ENCODE measurements at places on chromosomes 7 and 10.

DNA sequence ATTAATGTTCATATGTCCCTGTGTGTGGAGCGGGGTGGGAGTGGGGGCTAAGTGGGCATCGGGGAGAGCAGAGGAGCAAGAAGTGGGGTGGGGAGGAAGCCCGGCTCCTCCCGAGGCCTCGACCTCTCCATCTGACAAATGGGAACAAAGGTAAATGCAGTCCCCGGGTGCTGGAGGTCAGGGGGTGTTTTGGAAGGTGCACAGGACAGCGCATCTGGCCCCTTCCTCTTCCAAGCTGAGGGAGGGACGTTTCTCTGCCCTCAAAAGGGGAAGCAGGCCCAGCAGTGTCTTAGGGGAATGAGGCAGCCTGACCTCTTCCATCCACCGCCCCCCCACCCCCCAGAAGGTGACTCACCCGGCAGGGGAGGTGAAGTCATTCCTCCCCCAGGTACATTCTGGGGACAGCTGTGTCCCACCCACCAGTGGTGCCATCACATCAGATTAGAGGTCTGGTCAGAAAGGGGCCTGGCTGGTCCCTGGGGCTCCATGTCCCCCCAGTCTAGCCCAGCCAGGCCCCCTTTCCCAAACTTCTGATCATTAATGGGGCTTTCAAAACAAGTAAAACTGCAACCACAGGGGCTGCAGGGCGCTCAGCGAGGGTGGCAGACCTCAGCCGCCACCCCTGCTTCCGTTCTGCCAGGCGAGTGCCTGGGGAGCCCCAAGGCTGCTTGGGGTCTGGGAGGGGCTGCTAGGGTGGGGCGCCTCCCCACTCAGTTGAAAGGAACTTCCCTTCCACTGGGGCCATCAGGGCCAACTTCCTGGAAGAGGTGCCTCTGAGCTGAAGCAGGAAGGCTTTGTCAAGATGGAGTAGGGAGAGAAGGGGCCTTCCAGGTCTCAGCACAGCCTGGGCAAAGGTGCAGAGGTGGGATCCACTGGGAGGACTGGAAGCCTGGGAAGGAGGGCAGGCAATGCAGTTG lies 10.8 kb downstream of the LFNG start:
- no peak for DNase-seq

DNA sequence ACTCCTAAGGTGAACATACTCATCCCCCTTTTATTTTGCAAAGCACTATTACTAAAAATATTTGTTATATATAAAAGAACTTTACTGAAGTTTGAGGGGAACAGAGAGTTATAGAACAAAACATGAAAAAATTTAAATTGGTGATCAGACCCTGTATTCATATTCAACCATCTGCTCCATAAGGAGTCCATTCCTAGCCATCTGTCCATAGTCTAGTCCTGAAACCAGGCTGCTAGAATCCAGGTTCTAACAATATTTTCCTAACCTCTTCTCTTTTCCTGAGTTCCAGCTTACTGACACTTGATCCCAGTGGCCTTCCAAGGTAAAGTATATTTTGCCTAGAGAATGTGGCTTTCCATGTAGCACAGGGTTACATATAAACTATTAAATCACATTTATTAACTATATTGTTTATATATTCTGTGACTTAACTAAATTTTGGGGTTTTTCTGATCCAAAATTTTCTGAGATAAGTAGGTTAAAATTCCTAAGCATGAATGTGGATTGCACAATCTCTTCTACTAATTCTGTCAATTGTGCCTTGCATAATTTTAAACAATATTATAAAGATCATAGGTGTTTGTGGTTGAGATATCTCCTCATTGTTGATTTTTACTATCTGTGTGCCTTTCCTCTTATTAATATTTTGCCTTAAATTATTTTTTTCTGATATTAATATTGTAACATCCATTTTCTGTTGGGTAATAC lies 137.6 kb upstream of the MAGI2 start:
- no peak for DNase-seq

DNA sequence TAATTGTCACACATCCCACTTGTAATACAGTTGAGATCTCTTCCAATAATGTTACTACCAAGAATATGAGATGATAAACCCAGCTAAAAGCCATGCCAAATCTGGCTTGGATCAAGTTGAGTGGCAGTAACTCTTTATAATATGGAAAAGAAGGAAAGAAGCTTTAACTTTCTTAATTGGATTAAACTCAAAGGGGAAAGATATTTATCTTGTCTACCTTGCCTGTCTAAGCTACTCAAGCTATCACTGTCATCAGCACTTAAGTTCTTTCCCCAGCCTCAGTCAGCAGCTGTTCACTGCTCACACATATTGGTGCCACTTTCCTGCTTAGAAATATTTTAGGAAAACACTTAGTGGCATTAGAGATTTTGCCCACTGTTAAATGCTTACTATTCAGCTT lies 350.7 kb downstream of the IPMK start:
- no peak for DNase-seq

GRCh38 chr7:144835155-144835611 lies 670 bp downstream of the TPK1 start:
- DNase-seq: peak; percentile 50

- DNase-seq: no peak
Observed at GRCh38 chr10:116974456-116975005, 30.5 kb downstream of the SHTN1 start.

DNA sequence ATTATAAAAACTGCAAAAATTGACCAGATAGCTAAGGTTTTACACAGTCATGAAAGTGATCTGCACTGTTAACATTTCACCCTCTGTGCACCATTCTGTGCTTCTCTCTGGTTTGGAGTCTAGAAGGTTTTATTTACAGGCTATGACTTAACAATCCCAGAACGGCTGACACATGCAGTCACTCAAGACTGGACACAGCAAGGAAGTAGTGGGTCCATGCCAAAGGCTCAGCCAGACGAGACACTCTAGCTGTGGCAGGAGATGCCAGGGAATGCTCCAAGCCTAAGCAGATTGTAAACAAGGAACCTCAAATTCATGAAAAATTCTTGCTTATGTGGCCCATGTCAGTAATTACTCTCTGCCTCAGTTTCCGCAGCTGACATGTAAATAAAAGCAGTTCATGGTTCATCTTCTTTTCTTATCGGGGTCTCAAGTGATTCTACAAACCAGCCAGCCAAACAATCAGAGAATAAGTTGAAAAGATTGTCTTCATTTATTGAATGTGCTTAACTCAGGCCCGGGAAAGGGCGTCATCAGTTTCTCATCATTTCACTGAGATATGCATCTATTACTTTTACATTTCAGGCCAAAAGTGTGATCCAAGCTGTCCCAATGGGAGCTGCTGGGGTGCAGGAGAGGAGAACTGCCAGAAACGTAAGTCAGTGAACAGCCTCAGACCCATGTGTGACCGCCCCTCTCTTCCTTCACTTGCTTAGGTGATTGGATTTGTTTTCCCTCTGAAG lies 132.1 kb downstream of the EGFR start:
- no peak for DNase-seq

DNA sequence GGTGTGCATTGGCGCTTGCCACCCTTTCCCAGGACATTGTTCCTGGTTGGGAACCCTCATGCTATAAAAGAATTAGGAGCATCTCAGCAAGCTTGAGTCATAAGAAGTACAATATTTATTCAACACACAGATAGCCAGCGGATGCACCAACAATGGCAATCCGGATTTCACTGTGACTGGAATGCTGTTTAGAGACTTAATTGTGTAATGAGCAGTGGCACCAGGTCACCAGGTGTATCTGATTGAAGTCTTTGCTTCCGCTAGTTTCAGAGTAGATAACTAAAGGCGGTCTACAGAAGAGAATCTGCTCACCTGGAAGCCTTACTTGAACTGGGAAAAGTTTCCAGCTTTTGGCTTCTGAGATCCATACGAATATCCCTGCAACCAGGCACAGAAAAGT lies 772.3 kb upstream of the GHITM start:
- no peak for DNase-seq

- no peak for DNase-seq
Observed at GRCh38 chr10:106525835-106526234, 638.7 kb downstream of the SORCS1 start.

Measured in ovary (tissue), 10 donors.